ENCODE measurements at places on chromosomes 4 and X. TPM values are rescaled to one million over a fixed set of nuclear protein-coding genes. Genes with fewer than 3 reads are reported as not detected.

DCAF4L1 gene
- total RNA-seq: 0.17 TPM

ENAM gene
- under 0.01 TPM for total RNA-seq

MAML3 gene
- total RNA-seq: 2.1 TPM

WDR45 gene
- 59.8 TPM for total RNA-seq

ALB gene
- not detected for total RNA-seq

FHL1 gene
- total RNA-seq: 180 TPM

FGF16 gene
- total RNA-seq: not detected

CLCN4 gene
- total RNA-seq: 2.1 TPM

DIPK2B gene
- total RNA-seq: not detected

GPR78 gene
- total RNA-seq: 1.0 TPM

TRIM61 gene
- 4.5 TPM for total RNA-seq
